IMR-90 (cell line): ENCODE measurements at places on chromosomes 6 and 20. TPM values are rescaled to one million over a fixed set of nuclear protein-coding genes. Genes with fewer than 3 reads are reported as not detected.

The SAMD5 gene
- 1.6 and 2.2 TPM in 2 replicates for total RNA-seq

The SAPCD1 gene
- not detected in 2 replicates for total RNA-seq

The VNN1 gene
- total RNA-seq = not detected in 2 replicates

The SEL1L2 gene
- not detected in 2 replicates for total RNA-seq

The LTA gene
- not detected in 2 replicates for total RNA-seq
